ENCODE measurements at places on chromosomes 6 and 20.

DNA sequence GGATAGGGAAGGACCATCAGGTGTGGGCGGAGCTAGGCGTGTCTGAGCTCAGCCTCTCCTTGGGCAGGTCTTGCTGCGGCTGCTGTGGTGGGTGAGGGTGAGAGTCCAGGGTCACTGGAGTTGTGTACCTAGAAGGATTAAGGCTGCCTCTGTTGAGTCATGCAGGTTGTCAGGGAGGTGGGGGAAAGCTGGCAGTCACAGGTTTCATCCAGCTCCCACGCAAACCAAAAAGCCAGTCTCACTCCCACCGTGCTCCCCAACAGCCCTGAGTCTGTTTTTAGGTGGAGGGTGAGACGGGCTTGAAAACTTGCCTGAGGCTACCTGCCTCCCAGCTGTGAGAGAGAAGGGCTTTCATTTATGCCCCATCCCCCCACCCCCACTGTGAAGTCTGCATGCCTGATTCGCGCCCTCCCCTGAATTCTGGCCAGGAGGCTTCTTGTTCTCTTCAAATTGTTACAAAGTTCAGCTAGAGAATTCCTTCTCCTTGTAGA lies 161.5 kb downstream of the MYLK4 start:
- DNase-seq, result no peak

GRCh38 chr6:74420221-74420620 lies 724.2 kb downstream of the CD109 start:
- no peak for DNase-seq

- DNase-seq, result no peak
These were observed 579.1 kb downstream of the BMP2 start for GRCh38 chr20:7346562-7346961.

- no peak for DNase-seq
These were observed 34.8 kb upstream of the NCOA3 start for GRCh38 chr20:47466704-47467459.

DNA sequence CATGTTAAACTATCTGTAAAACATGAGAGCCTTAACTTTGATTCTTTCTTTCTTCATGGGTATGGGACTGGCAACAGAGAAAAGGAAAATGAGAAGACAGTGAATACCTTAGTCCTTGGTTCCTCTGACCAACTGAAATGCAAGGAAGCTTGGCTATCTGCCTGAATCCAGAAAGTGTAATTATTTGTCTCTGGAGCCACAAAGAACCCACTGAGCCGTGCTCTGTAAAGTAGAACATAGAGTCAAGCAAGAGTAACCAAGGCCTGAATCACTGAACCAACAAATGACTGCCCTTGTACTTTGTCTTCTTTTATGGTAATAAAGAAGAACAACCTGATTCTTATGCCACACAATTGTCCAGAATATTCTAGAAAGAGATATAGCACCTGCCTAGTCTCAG lies 27.6 kb downstream of the PKHD1 start:
- no peak for DNase-seq

DNA sequence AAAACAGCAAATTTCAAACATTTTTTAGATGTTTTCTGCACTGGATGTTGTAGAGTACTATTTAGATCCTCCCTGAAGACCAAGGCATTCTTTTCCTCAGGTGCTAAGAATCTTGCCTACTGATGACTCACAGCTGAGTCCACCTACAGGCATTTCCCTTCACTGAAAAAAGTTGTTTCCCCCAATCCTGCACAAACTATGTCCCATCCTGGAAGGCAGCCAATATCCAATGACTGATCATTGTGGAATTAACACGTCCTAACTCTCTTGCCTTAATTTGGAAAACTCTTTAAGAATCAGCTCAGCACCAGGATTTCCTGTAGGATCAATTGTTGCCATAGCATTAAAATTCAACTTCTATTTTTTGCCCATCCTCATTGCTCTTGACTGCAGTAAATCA lies 268.4 kb upstream of the IRAK1BP1 start:
- DNase-seq, result no peak

GRCh38 chr6:111711476-111711875 lies 105.8 kb upstream of the TRAF3IP2 start:
- DNase-seq, result no peak

DNA sequence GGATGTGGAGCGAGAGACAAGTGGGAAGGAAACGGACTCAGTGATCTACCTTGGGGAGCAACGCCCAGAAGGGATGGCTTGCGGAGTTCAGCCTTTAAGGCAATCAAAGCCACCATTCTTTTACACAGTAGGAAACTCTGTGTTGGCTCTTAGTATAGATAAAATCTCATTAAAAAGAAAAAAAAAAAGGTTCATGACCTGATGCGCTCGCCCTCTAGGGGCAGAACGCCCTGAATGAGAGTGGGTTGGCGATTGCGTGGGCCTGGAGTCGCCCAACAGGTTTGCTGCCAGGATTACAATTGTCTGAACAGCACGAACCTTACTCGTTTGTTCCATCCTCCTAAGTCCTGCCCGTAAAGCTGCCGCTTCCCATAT lies 1.2 kb downstream of the TPD52L1 start:
- DNase-seq, result no peak

- no peak for DNase-seq
These were observed 623 bp upstream of the MRPS26 start for GRCh38 chr20:3045042-3045815.

DNA sequence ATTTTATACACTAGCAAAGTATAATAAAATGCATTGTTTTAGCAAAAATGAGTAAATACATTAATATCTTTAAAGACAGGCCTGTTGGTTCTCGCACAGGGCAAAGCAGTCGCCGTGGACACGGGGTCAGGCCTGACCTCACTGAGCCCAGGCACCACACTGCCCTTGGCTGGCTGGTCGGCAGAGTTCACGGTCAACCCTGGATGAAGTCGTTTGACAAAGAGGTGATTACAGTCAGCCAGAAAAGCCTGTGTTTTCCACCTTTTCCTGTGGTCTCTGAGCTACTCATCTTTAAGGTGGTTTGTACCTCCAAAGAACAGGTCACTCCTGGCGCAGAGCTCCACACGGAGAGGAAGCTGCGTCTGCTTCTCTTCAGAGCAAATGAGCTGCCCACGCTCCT lies 191.5 kb downstream of the DLL1 start:
- DNase-seq, result no peak

DNA sequence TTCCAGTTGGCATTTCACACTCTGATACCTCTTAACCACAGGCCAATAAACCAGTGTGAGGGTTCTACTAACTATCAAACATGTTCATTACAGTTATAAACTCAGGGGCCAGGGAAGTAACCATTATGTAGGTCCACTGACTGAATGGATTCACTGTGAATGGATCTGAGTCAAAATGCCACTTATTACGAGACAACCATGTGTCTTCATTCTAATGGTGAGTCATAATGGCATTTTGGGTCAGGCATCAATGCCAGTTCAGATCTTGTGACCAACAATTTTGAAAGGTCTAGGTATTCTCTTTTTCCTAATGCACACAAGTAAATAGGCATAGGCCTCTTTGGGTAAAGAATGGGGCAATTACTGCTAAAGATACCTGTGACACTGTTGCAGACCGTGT lies 112.2 kb upstream of the HEY2 start:
- no peak for DNase-seq

GRCh38 chr6:167572106-167572505 lies 247.2 kb downstream of the TTLL2 start:
- no peak for DNase-seq

- no peak for DNase-seq
These were observed 10.3 kb downstream of the KIZ start for GRCh38 chr20:21136015-21136732.

- peak; percentile 78 for DNase-seq
These were observed 43.6 kb downstream of the FGD2 start for GRCh38 chr6:37048851-37049757.

DNA sequence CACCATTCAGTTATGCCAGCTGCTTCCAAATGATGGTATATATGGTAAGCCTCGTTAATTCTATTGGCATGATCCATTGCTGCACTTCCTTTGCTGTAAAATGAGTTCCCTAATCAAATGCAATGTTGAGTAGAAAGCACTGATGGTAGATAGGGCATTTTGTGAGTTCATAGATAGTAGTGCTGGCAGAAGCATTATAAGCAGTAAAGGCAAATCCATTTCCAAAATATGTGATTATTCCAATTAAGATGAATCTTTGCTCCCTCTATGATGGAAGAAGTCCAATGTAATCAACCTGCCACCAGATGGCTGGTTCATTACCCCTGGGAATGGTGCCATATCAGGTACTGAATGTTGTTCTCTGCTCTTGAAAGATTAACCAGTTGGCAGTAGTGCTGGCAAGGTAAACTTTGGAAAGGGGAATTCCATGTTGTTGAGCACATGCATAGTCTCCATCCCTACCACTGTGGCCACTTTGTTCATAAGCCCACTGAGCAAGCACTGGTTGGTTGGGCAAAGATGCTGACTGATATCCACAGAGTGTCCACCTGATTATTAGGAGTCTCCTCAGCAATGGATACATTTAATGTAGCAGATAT lies 5.6 kb upstream of the TBPL1 start:
- no peak for DNase-seq

GRCh38 chr6:7910298-7910653 lies 312 bp downstream of the TXNDC5 start:
- no peak for DNase-seq

- DNase-seq, result no peak
These were observed 18.1 kb downstream of the ENPP1 start for GRCh38 chr6:131825946-131826345.

- DNase-seq, result peak; percentile 46
These were observed 27.9 kb downstream of the PPARD start for GRCh38 chr6:35370124-35370741.

DNA sequence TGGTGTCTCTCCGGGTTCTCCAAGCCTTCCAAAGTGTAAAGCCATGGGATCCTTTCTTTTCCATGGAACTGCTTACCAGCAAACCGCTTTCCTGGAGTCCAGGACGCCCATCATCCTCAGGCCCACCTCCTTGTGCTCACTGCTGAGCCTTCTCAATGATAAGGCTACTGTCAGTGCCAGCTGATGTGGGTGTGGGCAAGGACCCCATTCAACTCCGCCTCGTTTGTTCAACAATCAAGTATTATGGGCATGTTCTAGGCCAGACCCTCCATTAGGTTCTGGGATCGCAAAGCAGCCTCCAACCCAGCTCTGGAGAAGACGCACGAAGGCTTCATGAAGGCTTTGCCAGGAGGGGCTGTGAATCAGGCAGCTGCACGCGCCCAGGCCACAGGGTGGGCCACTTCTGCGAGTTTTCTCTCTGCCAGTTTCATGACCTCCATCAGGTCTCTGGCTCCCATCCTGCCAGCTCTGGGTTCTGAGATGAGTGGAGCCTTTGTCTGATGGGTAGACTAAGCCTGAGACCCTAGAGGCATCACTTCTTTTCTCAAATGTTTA lies 177.1 kb downstream of the MRPL14 start:
- DNase-seq, result no peak

- no peak for DNase-seq
These were observed 35.1 kb downstream of the DSE start for GRCh38 chr6:116405652-116406356.

- no peak for DNase-seq
These were observed 72.9 kb downstream of the TSBP1 start for GRCh38 chr6:32298632-32299336.

DNA sequence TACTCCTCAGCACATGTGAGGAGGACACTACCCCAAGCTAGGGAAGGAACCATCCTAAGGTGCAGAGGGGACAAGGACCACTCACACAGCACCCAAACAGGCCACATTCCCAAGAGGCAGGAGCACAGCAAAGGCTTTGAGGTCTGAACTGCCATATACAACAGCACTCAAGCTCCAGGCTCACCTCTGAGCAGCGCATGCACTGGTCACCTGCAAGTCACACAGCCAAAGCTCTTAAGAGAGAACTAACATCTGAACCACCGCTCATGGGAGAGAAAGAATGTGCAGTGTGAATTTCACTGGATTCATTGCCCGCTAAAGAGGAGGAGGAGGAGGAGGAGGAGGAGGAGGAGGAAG lies 31.0 kb downstream of the NPEPL1 start:
- DNase-seq, result no peak

DNA sequence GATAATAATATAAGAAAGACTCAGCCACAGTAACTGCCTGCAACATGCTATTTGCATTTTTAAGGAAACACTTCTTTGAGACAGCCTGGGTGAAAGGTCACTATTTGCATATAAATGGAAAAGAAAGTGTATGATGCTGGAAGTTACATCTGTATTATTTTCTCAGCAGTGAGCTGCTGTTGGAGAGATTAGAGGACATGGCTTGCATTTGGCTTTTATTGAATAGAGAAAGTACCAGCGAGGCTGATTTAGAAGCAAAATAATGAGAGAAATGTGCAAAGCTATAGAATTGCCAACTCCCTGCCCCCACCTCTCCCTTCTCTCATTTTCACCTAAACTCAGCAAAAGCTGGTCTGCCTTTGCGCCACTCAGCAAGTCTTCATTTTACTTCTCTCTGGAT lies 12.7 kb downstream of the MYT1 start:
- DNase-seq, result no peak
